Chondrocyte (in vitro differentiated cells): ENCODE measurements at places on chromosomes 3 and 15. TPM values are rescaled to one million over a fixed set of nuclear protein-coding genes. Genes with fewer than 3 reads are reported as not detected.

GREM1 gene
- total RNA-seq = 142 to 227 TPM (median 151 TPM) in 3 replicates

RPL39L gene
- 15.8 to 18.9 TPM (median 17.4 TPM) in 3 replicates for total RNA-seq

UPK1B gene
- not detected in 3 replicates for total RNA-seq

DOCK3 gene
- total RNA-seq = 0.15 to 0.25 TPM (median 0.17 TPM) in 3 replicates

KBTBD13 gene
- total RNA-seq = not detected in 3 replicates

LTK gene
- 0.73 to 1.4 TPM (median 1.0 TPM) in 3 replicates for total RNA-seq

IL12A gene
- total RNA-seq = 1.3 to 1.9 TPM (median 1.5 TPM) in 3 replicates

ROBO1 gene
- total RNA-seq = 43.7 to 67.2 TPM (median 47.1 TPM) in 3 replicates

GOLGA8J gene
- not detected in 3 replicates for total RNA-seq

ACKR4 gene
- total RNA-seq = 0.22 TPM in 1 of 3 replicates, not detected in the others

CTXND1 gene
- not detected in 3 replicates for total RNA-seq

GRCh38 chr3:38834110-38834509 is 18.1 kb upstream of the SCN10A start:
- H3K27me3 ChIP-seq = no peaks in the 10 kb centered on the region
- DNase-seq = no peak
- H3K4me1 ChIP-seq = peaks cover 13% of the 10 kb centered on the region
- no peaks in the 10 kb centered on the region for H3K36me3 ChIP-seq
- H3K4me3 ChIP-seq = no peak overlapping the region

- no peak overlapping the region for H3K4me3 ChIP-seq
- no peak for DNase-seq
Measured at GRCh38 chr15:100832149-100832942, 47.3 kb upstream of the ALDH1A3 start.

GRCh38 chr15:69559440-69560190 is 107.0 kb downstream of the RPLP1 start:
- H3K27me3 ChIP-seq = peaks cover 26% of the 10 kb centered on the region
- H3K27ac ChIP-seq = no peak overlapping the region
- DNase-seq = no peak
- no peak overlapping the region for H3K4me3 ChIP-seq
- peaks cover 15% of the 10 kb centered on the region for H3K4me1 ChIP-seq
- no peaks in the 10 kb centered on the region for H3K36me3 ChIP-seq

DNA sequence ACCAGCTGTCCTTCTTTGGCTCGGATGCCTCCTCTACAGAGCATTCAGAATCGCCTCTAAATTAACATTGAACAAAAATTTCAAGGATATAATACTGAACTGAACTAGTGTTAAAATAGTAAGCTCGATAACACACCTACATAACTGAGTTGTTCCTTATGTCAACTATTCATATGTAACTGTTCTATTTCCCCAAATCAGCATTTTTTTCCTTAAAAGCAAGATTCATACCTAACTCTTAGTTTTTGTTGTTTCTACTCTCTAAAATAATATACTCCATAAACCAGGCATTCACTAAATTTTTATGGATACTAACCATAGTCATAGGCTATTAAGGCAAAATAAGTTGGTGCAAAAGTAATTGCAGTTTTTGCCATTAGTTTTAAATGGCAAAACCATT is 32.7 kb upstream of the OSTN start:
- H3K27me3 ChIP-seq = no peaks in the 10 kb centered on the region
- H3K4me1 ChIP-seq = no peaks in the 10 kb centered on the region
- no peak overlapping the region for H3K27ac ChIP-seq
- no peak overlapping the region for H3K4me3 ChIP-seq
- no peak for DNase-seq

GRCh38 chr3:172289583-172289982 is 158.7 kb downstream of the GHSR start:
- DNase-seq = no peak
- H3K36me3 ChIP-seq = peaks cover 36% of the 10 kb centered on the region
- no peak overlapping the region for H3K4me3 ChIP-seq
- H3K4me1 ChIP-seq = peaks cover 77% of the 10 kb centered on the region
- peak overlapping the region; percentile 67 for H3K27ac ChIP-seq

DNA sequence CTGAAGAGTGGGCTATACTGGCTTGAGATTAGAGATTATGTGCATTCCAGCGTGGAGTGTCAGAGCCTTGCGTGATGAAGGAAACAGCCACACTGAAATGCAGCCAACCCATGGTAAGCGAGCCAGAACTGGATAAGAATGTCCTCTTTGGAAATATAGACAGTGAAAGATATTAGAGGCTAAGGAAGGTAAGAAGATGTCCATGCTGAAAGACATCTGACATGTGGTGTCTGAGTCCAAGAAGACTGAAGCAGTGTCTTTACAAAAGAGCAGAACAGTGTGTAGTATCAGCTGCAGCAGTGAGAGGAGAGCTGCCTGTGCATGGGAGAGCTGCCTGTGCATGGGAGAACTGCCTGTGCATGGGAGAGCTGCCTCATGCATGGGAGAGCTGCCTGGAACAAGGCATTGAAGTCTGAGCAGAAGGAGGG is 672.2 kb downstream of the DIPK2A start:
- no peaks in the 10 kb centered on the region for H3K36me3 ChIP-seq
- DNase-seq = no peak
- H3K4me1 ChIP-seq = peaks cover 6% of the 10 kb centered on the region
- no peaks in the 10 kb centered on the region for H3K27me3 ChIP-seq
- no peak overlapping the region for H3K27ac ChIP-seq

DNA sequence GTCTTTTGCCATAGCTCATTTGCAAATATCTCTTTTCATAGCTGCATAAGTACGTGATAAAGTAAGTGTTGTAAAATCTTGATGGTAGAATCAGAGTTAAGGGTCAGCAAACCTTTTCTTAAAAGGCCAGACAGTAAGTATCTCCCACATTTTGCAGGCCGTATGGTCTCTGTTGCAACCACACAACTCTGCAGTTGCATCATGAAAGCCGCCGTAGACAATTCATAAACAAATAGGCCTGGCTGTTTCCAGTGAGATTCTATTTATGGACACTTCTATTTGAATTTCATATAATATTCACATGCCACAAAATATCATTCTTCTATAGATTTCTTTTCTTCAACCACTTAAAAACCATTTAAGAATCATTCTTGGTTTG is 248.5 kb downstream of the TLE3 start:
- DNase-seq = no peak
- H3K27ac ChIP-seq = no peak overlapping the region
- no peaks in the 10 kb centered on the region for H3K36me3 ChIP-seq
- H3K4me1 ChIP-seq = peaks cover 28% of the 10 kb centered on the region

DNA sequence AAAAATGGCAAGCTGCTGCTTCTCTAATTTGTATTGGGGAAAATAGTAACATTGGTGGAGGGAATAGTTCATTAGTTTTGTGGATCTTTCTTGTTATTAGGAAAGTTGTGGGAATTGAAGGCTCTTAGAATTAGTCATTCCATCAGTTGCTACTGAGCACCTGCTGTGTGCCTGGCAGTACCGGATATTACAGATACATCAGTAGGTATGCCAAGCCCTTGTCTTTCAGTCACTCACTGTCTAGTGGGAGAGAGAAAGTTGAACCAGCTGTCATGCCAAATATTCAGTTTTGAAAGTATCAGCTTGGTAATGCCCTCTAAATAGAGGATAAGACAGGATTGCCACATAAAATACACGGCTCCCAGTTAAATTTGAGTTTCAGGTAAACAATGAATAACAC is 32.5 kb downstream of the IGSF10 start:
- H3K4me1 ChIP-seq = peaks cover 3% of the 10 kb centered on the region
- H3K27me3 ChIP-seq = no peaks in the 10 kb centered on the region
- H3K4me3 ChIP-seq = no peak overlapping the region
- H3K36me3 ChIP-seq = peaks cover 3% of the 10 kb centered on the region

GRCh38 chr15:93997071-93997658 is 234.2 kb upstream of the MCTP2 start:
- H3K4me3 ChIP-seq = no peak overlapping the region
- H3K27me3 ChIP-seq = peaks cover 3% of the 10 kb centered on the region
- H3K27ac ChIP-seq = no peak overlapping the region
- H3K36me3 ChIP-seq = no peaks in the 10 kb centered on the region
- H3K4me1 ChIP-seq = peaks cover 17% of the 10 kb centered on the region

- H3K27me3 ChIP-seq = peaks cover 44% of the 10 kb centered on the region
- H3K36me3 ChIP-seq = no peaks in the 10 kb centered on the region
- no peaks in the 10 kb centered on the region for H3K4me1 ChIP-seq
- no peak overlapping the region for H3K27ac ChIP-seq
- peak; percentile 60 for DNase-seq
Measured at GRCh38 chr15:70254311-70254869, 156.7 kb upstream of the TLE3 start.

- H3K27ac ChIP-seq = no peak overlapping the region
- H3K4me3 ChIP-seq = no peak overlapping the region
- H3K27me3 ChIP-seq = no peaks in the 10 kb centered on the region
- DNase-seq = no peak
- H3K36me3 ChIP-seq = peaks cover 15% of the 10 kb centered on the region
- peaks cover 55% of the 10 kb centered on the region for H3K4me1 ChIP-seq
Measured at GRCh38 chr3:105496343-105496742, 129.6 kb downstream of the ALCAM start.

DNA sequence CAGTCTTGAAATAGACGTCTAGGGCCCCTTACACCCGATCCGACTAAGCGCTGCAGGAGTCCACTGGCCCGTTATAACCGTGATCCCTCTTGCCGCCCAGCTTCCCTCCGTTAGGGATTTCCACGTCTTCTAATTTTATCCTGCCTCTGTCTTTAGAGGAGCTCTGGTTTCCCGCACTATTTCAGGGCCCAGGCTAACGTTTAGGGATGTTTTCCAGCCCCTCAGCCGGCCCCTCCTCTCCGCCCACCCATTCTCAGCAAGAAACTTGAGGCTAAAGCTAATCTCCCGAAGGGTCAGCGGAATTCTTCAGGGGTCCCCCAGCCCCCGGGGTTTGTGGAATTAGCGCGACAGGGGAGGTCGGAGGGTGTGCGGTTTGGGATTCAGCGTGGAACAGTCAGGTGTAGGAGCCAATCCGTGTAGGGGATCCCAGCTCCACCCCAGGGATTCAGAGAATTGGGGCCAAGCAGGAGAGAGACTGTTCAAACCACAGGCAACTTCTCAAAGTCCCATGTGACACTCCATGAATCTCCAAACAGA is 1.6 kb downstream of the PTX3 start:
- DNase-seq = no peak
- H3K4me3 ChIP-seq = peak overlapping the region; percentile 75
- peak overlapping the region; percentile 61 for H3K27ac ChIP-seq
- no peaks in the 10 kb centered on the region for H3K36me3 ChIP-seq
- no peaks in the 10 kb centered on the region for H3K27me3 ChIP-seq

GRCh38 chr3:133979553-133979952 is 50.2 kb downstream of the SLCO2A1 start:
- peaks cover 3% of the 10 kb centered on the region for H3K27me3 ChIP-seq
- H3K36me3 ChIP-seq = peaks cover 3% of the 10 kb centered on the region
- no peak overlapping the region for H3K4me3 ChIP-seq
- H3K27ac ChIP-seq = no peak overlapping the region
- H3K4me1 ChIP-seq = no peaks in the 10 kb centered on the region

GRCh38 chr3:50319894-50320625 is 2.5 kb downstream of the HYAL2 start:
- H3K4me3 ChIP-seq = peak overlapping the region; percentile 86
- H3K27ac ChIP-seq = no peak overlapping the region
- no peak for DNase-seq
- peaks cover 8% of the 10 kb centered on the region for H3K36me3 ChIP-seq
- H3K4me1 ChIP-seq = peaks cover 51% of the 10 kb centered on the region

GRCh38 chr3:89042236-89042835 is 65.1 kb upstream of the EPHA3 start:
- no peak overlapping the region for H3K4me3 ChIP-seq
- H3K4me1 ChIP-seq = peaks cover 11% of the 10 kb centered on the region
- no peak for DNase-seq

- peaks cover 24% of the 10 kb centered on the region for H3K36me3 ChIP-seq
- no peaks in the 10 kb centered on the region for H3K27me3 ChIP-seq
- peak overlapping the region; percentile 59 for H3K4me3 ChIP-seq
- peak overlapping the region; percentile 65 for H3K27ac ChIP-seq
- no peak for DNase-seq
- H3K4me1 ChIP-seq = peaks cover 8% of the 10 kb centered on the region
Measured at GRCh38 chr15:39976291-39977274, 42.7 kb downstream of the EIF2AK4 start.

- DNase-seq = no peak
- H3K36me3 ChIP-seq = no peaks in the 10 kb centered on the region
- H3K4me3 ChIP-seq = no peak overlapping the region
- no peak overlapping the region for H3K27ac ChIP-seq
- no peaks in the 10 kb centered on the region for H3K4me1 ChIP-seq
Measured at GRCh38 chr3:541062-541801, 344.7 kb downstream of the CHL1 start.

GRCh38 chr15:76328958-76329357 is 7.6 kb upstream of the ISL2 start:
- H3K4me3 ChIP-seq = no peak overlapping the region
- no peak for DNase-seq
- no peak overlapping the region for H3K27ac ChIP-seq

DNA sequence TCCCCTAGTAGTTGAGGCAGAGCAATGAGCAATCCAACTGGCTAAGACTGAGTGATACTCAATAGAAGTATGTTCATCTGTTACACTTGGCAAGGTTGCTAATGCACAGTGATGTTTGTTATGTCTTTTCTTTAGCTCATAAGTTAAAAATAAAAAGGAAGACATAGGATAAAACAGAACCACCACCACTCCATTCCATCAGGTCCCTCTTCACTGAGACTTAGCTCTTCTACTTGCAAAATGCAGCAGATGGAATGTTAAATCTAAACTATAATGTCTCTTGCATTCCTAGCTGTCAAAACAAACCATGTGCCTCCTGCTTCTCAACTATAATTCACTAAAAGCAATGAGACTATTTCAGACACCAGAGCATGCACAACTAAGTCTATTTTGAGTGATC is 265.6 kb upstream of the UBE2E2 start:
- H3K4me1 ChIP-seq = peaks cover 18% of the 10 kb centered on the region
- H3K36me3 ChIP-seq = no peaks in the 10 kb centered on the region
- peaks cover 11% of the 10 kb centered on the region for H3K27me3 ChIP-seq
- H3K4me3 ChIP-seq = no peak overlapping the region

DNA sequence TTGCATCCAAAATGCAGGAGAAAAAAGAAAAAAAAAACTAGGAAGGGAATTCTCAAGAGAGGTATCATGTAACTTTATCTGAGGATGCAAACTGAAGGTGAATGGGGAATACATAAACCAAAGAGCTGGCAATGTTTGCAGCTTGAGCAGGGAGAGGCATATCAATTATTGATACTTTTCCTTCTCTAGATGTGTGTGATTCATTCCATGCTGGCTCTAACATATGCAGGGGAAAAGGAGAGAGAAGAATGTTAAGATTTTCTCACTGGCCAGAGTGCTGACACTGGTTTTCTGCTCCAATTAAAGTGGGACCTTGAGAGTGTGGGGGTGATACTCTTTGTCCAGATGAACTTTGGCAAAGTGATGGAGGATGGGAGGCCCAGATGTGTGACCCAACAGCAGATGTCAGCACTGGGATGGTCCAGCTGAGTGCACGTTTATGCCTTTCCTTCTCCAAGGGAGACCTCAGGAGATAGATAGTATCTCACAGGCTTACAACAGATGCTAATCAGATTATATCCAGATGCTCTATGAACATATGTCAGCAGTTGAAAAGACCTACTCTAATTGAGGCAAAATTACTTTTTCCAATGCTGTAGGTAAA is 50.0 kb upstream of the PSMD6 start:
- H3K4me3 ChIP-seq = no peak overlapping the region
- no peaks in the 10 kb centered on the region for H3K36me3 ChIP-seq
- peaks cover 7% of the 10 kb centered on the region for H3K4me1 ChIP-seq
- no peak overlapping the region for H3K27ac ChIP-seq
- no peak for DNase-seq
